Activated CD4-positive, alpha-beta T cell treated with anti-CD3 and anti-CD28 coated beads, Interleukin-2, amount 50 U/mL, for 48 hours (primary cell): ENCODE measurements at places on chromosomes 3 and 15.
A peak's percentile ranks its signal among the peaks of the same experiment; 100 is the strongest.

- DNase-seq: no peak
These were observed 166.7 kb downstream of the STT3B start for GRCh38 chr3:31699309-31699953.

DNA sequence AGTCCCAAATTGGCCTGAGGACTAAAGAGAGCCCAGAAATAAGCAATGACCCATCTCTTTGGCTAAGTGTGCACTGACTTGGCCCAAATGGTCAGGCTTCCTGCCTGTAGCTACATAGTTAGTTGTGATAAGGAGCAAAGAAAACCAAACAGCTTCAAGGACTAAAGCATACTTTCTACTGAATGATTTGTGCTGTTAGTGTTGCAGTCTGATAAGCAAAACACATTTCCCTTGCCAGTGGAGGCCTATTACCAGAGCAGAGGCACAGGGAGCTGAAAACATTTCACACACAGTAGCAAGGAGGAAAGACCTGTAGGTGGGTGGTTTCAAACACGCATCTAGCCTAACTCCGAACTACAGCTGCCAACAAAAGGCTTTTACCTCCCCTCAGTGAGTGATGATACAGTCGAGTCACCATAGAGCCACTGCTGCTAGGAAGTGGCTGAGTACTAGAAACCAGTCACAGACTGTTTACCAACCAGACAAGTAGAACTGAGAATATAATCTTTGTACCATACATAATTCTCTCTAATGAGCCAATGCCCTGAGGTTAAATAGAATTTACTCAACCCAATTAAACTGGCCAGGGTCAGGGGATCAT, 222.3 kb upstream of the THBS1 start:
- no peak for DNase-seq

DNA sequence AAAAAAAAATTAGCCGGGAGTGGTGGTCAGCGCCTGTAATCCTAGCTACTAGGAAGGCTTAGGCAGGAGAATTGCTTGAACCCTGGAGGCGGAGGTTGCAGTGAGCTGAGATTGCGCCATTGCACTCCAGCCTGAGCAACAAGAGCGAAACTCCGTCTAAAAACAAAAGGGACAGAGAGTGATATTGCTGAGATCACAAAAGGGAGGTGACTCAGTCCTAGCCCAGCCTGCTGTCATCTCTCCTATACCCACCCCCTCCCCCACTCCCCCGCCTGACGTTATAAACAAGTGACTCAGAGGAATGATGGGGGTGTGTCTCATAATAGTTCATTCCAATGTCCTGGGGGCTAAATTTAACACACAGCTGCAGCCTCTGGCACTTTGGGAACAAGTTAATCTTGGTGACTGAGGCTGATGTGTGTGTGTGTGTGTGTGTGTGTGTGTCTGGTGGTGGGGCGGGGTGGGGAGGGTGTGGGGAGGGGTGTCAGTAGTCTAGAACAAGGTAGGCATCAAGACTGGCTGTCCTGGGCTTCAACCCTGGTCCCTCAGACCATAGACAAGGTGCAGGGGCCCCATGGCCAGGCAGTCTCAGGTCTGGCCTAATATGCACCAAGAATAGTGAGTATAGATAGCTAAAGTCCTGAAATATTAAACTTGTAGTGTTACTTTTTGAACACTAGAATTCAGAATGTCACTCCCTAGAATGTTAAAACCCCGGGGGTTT, 1.3 kb upstream of the KLHL40 start:
- DNase-seq: peak; percentile 68

DNA sequence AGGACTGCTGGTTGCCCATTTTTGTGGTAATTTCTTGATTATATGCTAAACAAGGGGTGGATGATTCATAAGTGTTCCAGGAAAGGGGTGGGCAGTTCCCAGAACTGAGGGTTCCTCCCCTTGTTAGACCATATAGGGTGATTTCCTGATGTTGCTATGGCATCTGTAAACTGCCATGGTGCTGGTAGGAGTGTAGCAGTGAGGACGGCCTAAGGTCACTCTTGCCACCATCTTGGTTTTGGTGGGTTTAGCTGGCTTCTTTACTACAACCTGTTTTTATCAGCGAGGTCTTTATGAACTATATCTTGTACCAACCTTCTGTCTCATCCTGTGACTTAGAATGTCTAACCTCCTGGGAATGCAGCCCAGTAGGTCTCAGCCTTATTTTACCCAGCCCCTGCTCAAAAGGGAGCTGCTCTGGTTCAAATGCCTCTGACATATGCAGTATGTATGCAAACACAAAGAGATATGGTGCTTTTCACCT, 46.2 kb downstream of the C3orf38 start:
- DNase-seq: peak; percentile 53

- no peak for DNase-seq
These were observed 991 bp downstream of the SOX2 start for GRCh38 chr3:181712553-181713279.

- DNase-seq: no peak
These were observed 2.2 kb upstream of the ANKDD1A start for GRCh38 chr15:64909546-64909945.

DNA sequence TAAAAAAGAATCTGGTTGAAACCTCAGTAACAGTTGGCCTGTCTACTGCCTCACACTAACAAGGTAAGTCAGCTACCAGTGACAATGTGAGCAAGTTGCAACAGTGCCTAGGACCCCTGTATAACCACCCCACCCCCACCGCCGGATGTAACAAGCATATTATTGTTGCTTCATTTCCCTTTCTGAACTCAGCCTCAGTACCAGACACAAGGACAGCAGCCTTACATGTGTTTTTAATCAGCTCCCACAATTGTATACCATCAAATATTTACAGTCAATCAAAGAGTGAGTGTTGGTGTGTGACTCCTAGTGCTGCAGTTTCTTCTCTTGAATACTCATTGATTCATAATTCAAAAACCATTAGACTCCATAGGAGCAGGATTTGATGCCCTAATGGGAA, 96.4 kb downstream of the PYDC2 start:
- DNase-seq: no peak

GRCh38 chr15:98901434-98902072, 106.0 kb downstream of the PGPEP1L start:
- no peak for DNase-seq

DNA sequence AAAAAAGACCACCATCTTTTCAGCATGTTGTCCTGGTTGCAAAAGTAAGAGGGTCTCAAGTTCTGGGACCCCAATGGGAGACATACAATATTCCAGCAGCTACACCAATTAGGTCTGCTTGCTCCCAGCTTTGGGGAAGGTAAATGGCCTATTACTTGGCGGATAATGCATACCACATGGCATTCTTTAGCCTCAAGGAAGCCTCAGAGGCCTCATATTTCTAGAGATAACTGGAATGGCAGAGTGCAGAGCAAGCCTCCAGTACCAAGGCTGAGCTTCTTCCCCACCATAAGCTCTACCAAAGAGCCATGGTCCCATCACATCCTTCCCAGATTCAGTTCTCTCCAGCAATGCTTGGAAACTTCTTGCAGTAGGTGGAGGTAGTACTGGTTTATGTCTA, 493.8 kb downstream of the SHQ1 start:
- no peak for DNase-seq

- DNase-seq: no peak
These were observed 5.2 kb upstream of the PRKCD start for GRCh38 chr3:53155760-53156159.

- DNase-seq: no peak
These were observed 53.2 kb upstream of the KLF13 start for GRCh38 chr15:31273258-31273941.

DNA sequence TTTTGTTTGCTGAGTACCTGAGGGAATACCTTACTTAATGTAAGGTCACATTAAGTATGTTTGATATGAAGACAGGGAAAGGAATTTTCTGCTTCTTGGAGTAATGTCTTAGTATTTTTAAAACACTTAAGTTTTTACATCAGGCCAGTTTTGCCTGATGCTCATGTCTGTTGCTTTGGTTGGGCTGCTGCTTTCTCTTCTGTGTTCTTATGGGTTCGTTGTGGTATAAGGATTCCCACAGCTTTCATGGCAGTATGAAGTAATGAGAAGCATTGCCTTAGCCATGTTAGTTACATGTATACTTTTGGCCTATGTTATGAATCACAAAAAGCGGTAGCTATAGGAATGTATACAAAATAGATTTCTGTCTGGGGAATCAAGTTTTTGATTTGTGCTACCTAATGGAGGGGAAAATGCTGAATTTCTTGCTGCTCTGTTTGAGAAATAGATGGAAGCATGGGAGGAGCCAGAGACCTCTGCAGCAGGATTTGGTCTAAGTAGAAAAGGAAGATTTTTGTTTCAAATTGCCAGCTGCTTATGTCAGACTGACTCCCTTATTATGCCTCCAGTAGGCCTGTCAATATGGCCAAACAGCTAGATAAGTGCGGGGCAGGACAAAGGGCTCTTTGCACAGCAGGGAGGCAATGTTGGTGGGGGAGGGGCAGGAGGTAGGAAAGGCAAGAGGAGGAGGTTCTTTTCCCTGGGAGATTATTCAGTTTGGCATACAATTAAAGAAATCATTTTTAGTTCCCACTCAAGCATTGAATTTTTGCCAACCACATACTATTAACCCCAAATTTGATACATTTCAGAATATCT, 5.2 kb downstream of the SETD5 start:
- no peak for DNase-seq

DNA sequence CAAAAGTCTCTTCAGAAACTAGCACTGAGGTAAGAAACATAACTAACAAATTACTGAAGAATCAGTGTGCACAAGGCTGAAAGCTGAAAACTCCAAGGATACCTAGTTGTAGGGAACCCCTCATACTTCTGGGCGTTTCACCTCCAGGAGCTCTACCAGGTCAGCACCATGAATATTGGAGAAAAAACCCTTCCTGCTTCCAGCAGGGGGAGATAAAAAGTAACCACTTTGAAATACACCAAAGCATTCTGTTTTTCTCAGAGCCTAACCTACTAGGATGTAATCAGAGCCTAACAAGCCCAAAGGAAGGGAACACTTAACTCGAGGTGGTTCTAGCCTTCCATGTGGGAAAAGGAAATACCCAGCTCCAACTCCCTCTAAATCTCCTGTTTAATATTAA, 175.8 kb upstream of the MME start:
- no peak for DNase-seq

DNA sequence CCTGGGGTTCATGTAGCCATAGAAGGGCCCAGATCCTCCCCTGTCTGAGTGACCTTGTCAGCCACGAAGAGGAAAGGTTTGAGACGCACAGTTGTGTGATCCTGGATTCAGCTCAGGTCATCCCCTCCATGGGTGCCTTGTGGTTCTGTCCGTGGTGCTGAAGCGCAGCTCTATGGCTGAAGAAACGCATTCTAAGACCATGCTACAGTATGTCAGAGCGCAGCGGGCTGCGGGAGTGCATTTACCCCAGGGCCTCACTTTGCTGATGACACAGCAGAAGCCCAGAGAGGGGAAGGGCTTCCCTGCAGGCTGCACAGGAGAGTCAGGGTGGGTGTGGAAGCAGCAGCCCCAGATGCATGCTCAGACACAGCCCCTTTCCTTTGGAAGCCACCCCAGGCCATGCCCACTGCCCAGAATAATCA, 68.8 kb upstream of the IQSEC1 start:
- DNase-seq: peak; percentile 16

GRCh38 chr3:186464424-186465093, 79.6 kb downstream of the CRYGS start:
- DNase-seq: no peak

GRCh38 chr3:188049606-188050530, 104.1 kb upstream of the LPP start:
- peak; percentile 38 for DNase-seq

DNA sequence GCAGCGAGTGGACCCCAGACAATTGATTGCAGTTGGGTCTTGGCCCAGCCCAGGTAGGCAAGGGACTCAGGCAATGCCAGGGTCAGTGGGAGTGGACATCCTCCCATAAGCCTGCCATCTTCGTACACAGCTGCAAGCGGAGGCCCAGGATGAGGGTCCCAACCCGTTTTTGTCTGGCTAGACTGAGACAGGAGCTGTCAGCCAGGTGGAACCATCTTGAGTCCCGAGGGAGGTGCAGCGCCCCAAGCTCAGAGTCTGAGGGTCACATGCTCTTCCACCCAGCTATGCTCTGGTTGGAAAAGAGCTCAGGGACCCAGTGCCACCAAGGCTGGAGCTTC, 22.6 kb upstream of the IP6K2 start:
- no peak for DNase-seq

- no peak for DNase-seq
These were observed 184.7 kb downstream of the PLCH1 start for GRCh38 chr3:155560135-155560534.

GRCh38 chr15:91186904-91187656, 87.0 kb downstream of the SV2B start:
- DNase-seq: no peak
